ENCODE measurements at places on chromosomes 12 and 14. TPM values are rescaled to one million over a fixed set of nuclear protein-coding genes. Genes with fewer than 3 reads are reported as not detected.

- DNase-seq = no peak
These were observed 10.3 kb downstream of the RTL1 start for GRCh38 chr14:100893228-100893601.

DNA sequence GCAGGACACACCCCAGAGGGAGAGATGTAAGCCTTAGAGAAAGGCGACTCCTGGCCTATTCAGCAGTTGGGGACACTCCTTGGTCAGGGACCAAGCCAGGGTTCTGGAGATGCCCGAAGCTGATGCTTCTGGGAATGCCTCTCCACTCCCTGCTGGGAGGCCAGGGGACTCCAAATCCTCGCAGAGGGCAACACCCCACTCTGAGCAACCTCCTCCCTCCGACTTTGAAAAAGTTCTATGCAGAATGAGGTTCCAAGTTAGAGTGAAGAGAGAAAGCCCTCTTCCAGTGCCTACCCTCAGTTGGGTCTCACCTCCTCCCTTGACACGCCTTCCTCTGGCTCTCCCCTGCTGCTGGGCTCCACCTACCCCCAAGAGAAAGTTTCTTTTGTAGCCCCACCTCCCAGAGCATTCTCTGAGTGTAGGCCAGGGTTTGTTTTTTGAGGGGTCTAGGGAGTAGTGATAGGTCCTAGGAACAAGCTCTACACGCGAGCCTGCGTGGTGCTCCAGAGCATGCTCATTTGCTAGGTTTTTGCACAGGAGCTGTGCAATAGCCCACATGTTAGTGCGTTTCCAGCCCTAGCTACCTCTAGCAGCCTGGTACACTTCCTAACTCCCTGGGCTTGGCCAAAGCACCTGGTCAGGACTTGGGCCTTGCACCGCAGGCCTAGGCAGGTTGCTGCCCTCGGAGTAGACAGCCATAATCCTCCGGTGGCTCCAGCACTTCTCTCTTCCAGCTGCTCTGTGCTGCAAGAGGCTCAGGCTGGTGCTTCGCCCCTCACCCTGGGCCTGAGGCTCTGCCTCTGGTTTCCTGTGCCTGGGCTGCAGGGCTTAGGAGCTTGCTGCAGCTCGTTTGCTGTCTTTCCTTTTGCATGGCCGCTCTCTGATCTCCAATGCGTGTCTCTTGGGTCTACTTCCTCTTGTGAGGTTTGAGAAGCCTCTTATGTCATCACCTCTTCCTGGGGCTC, 590 bp upstream of the CEBPE start:
- DNase-seq = peak; percentile 84

DNA sequence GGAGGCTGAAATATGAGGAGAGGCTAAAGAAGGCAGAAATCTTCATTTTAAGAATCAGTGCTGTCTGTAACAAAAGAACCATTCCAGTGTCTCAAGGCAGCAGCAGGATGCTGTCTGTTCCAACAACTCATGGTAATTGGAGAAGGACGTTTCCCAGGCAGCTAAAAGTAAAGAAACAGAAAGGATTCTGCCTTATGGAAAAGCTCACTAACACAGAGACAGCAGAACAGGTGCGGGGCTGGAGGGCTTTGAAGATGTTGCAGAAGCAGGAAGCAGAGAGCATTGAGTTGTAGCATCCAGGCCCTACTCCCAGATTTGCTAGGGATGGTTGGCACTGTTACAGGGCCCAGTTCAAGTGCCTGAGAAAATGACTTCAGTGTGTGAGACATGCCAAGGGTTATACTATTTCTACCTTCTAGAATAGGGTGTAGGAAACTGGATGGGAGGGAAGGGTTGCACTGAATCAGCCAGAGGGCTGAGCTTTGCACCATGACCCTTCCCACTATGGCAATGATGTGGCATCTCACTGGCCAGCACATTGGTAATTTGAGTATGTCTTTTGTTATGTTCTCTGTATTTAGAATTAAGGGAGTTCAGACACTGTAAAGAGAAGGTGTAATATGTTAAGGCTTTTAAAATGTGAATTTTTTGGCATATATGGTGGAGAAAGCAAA, 160.0 kb upstream of the FBXO33 start:
- DNase-seq = no peak

DNA sequence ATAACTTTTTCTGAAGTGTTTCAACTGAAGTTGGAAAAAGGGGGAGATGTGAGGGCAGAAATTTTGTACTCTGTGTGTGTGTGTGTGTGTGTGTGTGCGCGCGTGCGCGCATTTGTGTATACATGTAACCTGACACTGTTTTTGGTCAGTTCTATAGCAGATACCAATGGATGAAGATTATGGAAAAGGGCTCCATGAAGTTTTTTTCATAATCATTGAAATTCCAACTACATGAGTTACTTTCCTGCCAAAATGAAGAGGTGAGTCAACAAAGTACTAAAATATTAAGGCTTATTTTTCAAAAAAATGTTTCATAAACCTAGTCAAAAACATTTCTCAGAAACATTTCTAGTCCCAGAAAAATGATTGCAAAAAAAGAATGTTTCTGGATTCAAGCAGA, 25.7 kb upstream of the CERS5 start:
- no peak for DNase-seq

The GLS2 gene
- total RNA-seq = not detected

The SRRM4 gene
- not detected for total RNA-seq
